Stimulated activated memory B cell treated with anti-CD40 and anti-IgM and Interleukin-4, amounts not matched to agents 10 μg/mL and 1 μg/mL and 100 μg/mL, for 72 hours (primary cell): ENCODE measurements at places on chromosomes 2 and 18.

- ATAC-seq, result no peak
Observed at GRCh38 chr2:177868806-177869205, 203.8 kb downstream of the PDE11A start.

DNA sequence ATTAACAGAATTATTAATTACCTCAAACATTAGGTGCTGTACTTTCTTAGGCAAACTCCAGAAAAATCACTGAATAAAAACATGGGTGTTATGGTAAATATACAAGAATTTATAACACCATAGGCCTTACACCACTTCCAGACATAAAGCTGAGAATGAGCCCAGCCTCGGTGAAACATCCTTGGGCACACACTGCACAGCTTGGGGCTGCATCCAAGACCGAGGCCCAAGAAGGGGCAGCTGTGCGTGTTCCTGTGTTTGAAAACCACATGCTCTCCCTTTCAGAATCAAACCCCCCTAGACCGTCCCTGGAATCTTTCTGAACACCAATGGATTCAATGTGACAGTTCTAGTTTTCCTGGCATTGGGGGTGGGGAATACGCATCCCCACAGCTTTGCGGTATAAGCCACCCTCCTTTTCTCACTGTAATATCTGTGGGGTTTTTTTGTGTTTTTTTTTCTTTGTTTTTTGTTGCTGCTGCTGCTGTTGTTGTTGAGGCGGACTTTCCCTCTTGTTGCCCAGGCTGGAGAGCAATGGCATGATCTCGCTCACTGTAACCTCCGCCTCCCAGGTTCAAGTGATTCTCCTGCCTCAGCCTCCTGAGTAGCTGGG lies 12.9 kb downstream of the ERFE start:
- no peak for ATAC-seq

GRCh38 chr18:48475635-48476549 lies 62.9 kb upstream of the CTIF start:
- ATAC-seq, result peak; percentile 65

- ATAC-seq, result no peak
Observed at GRCh38 chr2:40256649-40257048, 195.2 kb downstream of the SLC8A1 start.

DNA sequence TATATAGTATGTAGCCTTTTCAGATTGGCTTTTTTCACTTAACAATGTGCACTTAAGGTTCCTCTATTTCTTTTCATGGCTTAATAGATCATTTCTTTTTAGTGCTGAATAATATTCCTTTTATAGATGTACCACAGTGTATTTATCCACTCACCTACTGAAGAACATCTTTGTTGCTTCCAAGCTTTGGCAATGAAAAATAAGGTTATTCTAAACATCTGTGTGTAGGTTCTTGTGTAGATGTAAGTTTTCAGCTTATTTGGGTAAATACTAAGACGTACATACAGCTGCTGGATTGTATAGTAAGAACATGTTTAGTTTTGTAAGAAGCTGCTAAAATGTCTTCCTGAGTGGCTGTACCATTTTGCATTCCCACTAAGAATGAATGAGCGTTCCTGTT lies 68.3 kb upstream of the RASGRP3 start:
- ATAC-seq, result no peak

DNA sequence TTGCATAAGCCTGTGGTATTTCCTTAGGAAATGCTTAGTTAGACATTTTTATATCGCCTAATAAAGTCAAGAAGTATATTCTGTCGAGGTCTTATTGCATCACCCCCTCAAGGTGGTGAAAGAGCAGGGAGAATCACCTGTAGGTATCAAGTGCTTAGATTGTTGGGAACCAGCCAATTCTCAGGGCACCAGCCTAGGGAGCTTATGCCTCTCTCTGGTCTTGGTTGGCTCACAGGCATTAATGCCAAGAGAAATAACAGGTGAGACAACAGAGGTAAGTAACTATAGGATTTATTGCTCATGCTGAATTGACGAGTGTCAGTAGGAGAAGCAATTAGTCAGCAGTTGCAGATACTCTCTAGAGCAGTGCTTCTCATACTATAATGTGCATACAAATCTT lies 663.3 kb upstream of the ZNF804A start:
- no peak for ATAC-seq

DNA sequence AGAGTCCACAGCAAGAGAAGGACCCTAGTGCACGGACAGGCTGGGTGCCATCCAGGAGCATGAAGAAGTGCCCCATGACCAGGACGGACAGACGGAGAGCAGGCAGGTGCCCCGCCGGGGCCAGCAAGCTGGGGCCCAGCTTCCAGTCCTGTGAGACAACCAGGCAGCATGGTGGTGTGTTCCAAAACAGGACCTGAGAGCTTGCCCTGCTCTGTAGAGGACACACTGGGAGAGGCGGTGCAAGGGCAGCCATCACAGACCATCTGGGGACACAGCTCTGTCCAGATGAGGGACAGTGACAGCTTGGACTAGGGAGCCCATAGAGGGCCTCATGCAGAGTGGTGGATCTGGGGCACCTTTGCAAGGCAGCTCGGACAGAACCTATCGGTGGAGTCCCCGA lies 279.8 kb downstream of the EIPR1 start:
- no peak for ATAC-seq

- peak; percentile 48 for ATAC-seq
Observed at GRCh38 chr18:62844850-62845643, 129.7 kb downstream of the PHLPP1 start.

DNA sequence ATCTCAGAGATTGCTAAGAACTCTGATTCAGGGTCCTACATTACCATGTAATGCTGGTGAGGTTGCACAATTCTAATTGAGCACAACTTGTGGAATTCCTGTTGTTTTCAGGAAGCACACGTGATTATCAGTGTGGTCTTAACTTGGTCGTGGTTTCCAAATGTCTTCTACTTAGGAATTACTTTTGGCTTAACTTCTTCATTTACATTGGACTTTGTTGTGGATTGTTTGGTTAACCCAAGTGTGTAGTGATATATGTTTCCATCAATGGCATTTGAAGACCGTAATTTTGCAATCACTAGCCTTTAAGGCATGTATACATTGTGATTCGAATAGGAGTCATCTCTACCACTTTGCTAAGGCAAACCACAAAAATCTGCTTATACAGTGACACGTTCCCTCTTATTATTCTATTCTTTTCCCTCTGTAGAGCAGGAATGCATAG lies 373.3 kb downstream of the IRS1 start:
- no peak for ATAC-seq
